Left renal cortex interstitium (tissue), 4 donors: ENCODE measurements at places on chromosomes 7 and 10.

GRCh38 chr10:74541375-74541774, 285.0 kb upstream of the KAT6B start:
- no peak for DNase-seq

- no peak for DNase-seq
Observed at GRCh38 chr10:47410862-47411261, 26.8 kb upstream of the ZNF488 start.

- no peak for DNase-seq
Observed at GRCh38 chr10:99658622-99659030, 683 bp upstream of the ENTPD7 start.

GRCh38 chr10:88070080-88070880, 206.9 kb downstream of the PTEN start:
- no peak for DNase-seq

- DNase-seq = no peak
Observed at GRCh38 chr7:98998821-98999725, 120.7 kb downstream of the TRRAP start.

GRCh38 chr10:64040781-64041180, 519.6 kb downstream of the REEP3 start:
- no peak for DNase-seq

DNA sequence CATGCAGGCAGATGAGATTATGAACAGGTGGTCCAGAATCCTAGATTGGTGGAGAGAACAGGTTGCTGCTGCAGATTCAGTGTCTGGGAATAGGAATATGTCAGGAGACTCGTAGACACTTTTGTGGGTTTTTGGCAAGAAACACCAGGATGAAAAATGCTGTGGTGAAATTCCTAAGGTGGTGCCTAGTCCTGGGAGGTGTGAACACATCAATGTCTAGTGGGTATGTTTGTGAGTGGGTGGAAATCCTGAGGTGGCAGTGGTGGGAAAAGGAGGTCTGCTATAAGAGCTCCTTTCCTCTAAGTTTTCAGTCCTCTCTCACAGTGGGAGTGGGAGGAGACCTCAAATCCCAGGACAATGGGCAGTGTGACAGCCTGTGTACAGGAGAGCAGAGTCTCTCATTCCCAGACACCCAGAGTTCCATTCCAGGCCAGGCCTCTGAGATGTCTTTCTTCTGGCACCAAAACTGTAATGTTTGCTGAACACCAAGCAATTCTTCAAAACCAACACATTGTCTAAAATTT, 5.1 kb downstream of the ERV3-1 start:
- DNase-seq = no peak

DNA sequence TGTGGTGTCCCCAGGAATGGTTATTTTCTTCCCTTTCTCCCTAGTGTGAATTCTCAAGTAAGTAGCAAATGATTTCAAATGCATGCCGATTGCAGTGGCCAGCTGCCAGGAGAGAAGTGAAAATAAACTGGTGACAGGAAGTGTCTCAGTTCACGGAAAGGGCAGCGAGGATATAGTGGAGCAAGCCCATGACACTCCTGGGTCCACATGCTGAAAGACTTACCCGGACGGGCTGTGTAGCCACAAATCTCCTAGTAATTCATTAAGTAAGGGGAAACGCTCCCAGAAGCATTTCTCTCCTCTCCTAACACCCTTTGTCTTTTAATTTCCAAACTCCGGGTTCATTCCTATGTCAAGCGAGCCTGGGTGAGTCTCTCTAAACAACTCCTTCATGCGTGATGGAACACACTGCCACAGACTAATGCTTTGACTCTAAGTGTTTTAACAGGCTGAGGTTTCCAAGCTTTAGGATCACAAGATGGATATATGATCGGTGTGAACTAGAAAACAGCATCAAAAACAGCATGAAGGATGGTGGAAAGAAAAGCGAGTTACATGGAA, 125.6 kb downstream of the CYP26A1 start:
- peak; percentile 77 for DNase-seq

- no peak for DNase-seq
Observed at GRCh38 chr7:40551685-40552576, 417.1 kb downstream of the SUGCT start.

GRCh38 chr10:63382066-63382465, 83.7 kb downstream of the JMJD1C start:
- no peak for DNase-seq

GRCh38 chr7:79471283-79471682, 17.8 kb upstream of the MAGI2 start:
- no peak for DNase-seq

DNA sequence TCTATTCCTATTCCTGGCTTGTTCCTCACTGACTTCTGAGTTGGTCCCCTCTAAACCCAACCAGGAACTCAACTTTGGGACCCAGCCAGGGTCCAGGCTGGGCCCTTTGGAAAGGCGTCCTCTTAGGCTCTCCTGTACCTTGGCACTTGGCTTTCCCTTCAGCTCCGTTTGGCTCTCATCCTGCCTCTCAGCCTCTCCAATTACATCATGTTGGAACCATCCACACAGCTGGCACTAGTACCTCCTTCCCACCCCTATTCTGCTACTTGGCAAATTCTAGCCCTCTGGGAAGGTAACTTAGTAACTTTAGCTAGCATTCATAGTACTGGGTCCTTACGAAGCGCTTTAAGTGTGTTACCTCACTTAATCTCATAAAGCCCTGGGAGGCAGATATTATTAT, 205.3 kb upstream of the HABP2 start:
- DNase-seq = no peak

GRCh38 chr7:6232534-6232933, 39.9 kb downstream of the CYTH3 start:
- no peak for DNase-seq

DNA sequence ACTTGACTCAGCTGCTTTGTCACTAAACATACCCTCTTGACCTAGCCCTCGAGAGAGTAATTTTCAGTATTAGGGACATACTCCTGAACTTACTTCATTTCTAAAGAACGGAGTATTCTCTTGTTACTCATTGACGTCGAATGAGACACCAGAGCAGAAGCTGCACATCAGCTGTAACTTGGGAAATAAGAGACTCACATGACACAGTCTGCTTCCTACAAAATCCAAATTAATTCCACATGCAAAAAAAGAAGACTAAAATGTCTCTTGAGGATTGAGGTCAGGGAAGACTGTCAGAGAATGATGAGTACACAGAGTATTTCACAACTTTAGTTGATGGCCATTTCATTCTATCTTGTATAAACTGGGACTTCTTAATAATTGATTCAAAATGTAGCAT, 114.7 kb upstream of the EGFR start:
- DNase-seq = no peak

DNA sequence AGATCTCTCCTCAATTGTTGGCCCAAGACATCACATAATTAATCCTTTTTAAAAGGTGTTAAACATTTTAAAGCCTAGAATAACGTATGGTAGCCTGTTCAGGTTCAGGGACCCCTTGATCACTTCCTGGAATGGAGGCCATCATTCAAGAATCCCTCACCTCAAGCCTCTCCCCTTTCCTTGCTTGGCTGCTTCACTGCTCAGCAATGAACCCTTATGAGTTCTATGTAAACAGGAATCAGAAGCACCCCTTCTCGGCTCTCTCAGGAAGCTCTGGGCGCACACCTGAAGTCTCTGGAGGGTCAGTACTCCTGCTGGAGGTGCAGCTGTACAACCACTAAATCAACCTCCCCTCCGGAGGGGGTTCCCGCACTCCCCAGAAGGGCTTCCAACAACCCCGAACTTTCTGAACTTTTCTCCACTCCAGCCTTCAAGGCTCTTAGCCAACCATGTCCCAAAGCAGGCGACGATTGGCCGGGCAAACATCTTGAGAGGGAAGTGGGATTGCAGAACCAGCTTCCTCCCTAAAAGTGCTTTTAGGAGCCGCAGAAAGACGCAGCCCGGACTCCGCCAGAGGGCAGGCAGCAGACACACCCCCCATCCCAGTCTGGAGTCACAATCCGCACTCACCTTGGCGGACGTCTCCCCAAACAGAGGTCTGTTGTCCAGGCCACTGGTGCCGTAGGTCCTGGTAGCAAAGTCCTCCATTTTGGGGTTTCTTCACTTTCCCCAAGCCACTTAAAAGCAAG, 562 bp downstream of the TMEM243 start:
- peak; percentile 37 for DNase-seq

GRCh38 chr7:114026486-114027089, 107.8 kb upstream of the PPP1R3A start:
- peak; percentile 11 for DNase-seq

DNA sequence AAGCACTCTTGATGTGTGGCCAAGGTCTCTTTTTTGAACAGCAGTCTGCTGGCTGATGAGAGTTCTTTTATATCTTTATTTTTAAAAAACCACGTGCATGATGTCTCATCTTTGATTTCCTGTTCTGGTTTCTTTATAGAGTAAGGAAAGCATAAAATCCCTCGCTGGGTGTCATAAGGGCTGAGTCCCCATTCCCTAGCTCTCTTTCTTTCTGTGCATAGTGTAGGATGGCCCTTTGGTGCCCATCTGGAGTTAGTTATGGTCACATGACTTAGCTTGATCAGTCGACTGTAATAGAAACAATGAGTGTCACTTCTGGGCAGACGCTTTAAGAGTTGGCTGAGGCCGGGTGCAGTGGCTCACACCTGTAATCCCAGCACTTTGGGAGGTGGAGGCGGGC, 38.5 kb downstream of the GHRHR start:
- DNase-seq = no peak

DNA sequence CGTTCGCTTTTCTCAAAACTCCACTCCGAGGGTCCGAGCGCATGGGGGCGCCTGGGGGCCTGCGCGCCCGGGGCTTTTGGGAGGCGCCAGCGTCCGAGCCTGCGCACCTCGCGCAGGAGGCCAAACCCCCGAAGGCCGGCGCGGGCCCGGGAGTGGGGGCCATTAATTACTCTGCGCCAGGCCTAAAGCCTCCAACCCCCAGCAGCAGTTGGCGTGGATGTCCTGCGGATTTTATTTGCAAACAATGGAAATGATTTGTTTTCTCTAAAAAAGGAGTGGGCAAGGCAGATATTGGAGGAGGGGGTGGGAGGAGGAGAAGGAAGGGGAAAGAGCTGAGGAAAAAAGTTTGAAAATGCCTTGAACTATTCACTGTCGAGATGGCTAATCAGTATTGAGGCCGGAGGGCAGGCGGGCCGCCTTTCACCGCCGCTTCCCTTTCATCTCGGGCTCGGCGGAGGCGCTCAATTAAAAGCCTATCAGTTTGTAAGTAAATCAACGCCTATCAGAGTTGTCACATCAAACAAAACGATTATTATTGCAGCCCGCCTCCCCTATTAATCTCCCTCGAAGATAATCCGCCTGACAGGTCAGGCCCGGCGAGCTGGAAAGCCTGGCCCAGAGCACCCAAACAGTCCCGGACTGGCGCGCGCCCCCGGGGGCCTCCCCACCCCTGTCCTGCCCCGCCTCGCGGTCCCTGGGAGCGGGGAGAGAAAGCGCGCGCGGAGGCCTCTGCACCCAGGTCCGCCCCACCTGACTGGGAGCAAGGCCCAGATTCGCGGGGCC, 3.4 kb upstream of the ZNF503 start:
- DNase-seq = peak; percentile 77

- DNase-seq = no peak
Observed at GRCh38 chr10:91220954-91221675, 652 bp downstream of the PCGF5 start.

DNA sequence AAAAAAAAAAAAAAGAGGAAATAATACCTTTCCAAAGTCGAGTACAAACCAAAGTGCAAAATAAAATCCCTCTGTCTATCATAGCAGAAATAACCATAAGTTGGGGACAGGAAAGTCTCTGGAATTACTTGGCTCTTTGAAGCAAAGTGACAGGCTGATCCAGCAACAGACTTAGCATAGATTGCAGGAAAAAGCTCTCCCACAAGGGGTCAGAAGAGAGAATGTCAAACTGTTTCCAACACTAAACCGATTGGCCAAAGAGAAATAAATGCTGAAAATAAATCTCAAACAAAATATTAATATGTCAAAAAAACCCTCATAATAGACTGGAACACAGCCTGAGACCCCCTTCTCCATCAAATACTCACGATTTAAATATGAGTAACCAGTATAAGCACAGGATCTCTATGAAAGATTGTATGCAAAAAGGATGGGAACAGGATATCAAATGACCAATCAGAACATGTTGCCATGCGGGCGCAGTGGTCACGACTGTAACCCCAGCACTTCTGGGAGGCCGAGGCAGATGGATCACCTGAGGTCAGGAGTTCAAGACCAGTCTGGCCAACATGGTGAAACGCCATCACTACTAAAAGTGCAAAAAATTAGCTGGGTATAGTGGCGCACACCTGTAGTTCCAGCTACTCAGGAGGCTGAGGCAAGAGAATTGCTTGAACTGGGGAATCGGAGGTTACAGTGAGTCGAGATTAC, 1000.7 kb upstream of the LRRN3 start:
- no peak for DNase-seq

GRCh38 chr7:42611289-42611928, 300.5 kb downstream of the C7orf25 start:
- DNase-seq = no peak

GRCh38 chr7:132437730-132438129, 138.5 kb downstream of the PLXNA4 start:
- DNase-seq = no peak

- no peak for DNase-seq
Observed at GRCh38 chr10:112404617-112405016, 30.7 kb downstream of the ACSL5 start.

DNA sequence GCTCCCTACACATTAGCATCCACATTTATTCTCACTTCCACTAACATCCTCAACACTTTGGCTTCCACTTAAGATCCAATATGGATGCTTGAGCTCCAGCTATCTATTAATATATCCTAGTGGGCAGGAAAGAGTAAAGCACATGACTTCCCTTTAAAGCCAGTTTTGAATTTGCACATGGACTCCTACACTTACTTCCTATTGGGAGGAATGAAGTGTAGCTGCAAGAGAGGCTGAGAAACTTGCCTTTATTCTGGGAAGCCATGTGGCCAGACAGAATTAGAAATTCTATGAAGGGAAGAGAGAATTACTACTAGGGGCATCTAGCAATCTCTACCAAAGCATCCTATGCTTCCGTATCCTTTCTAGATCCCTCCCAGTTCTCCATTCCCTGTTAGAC, 3.0 kb upstream of the TSPAN14 start:
- no peak for DNase-seq

DNA sequence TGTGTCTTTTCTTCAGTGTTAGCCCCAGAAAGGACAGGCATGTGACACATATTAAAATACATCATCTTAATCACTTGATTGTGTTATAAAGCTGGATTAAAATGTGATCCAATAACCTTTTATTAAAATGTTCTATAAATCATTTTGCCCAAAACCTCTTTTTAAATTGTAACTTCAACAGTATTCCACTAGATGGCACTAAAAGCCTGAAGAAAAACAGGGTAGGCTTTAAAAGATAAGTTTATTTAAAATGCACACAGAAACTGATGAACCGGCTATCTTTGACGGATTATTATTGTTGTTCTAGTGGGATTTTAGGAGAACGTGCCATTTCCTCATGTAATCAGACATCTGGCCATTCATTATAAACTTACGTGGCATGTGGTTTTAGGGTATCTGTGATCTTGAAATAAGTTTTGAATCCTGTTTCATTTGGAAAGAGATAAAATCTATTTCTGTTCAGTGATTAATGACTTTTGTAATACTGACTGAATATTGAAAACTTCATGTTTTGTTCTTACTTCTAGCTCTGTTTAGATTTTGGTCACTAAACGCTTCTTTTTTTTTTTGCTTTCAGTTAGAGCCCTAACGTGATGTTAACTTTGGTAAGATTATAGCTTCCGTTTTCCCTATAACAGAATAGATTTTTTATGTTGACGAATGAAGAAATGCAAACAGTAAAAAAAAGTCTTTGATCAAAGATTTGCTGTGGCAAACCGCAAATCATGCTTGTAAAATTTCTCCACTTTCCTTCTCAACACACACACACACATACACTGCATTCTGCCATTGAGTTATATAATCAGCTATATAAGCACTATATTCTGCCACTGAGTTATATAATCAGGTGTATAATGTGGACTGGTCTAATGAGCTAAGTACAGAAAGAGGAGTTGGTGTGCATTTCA, 13.6 kb downstream of the VPS50 start:
- DNase-seq = no peak
